Large intestine (tissue), 12 donors: ENCODE measurements at places on chromosomes 11 and 22. TPM values are rescaled to one million over a fixed set of nuclear protein-coding genes. Genes with fewer than 3 reads are reported as not detected.

Gene RASSF10
- polyA plus RNA-seq, result 3.6 TPM

DNA sequence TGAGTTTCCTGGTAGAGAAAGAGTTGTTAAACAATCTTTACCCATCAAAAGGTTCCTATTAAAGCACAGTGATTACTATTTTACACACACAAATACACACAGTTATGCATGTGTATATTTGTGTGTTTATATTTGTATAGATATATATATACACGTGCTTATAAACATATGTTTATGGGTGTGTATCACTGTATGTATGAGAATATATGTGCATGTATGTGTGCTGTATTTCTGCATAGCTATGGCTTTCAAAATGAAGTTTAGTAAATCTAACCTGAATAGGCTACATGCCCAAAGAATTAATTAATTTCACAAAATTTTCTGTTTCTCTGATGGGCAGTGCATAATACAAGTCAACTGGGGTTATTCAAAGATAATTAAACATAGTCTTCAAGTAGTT is 723.1 kb upstream of the KIRREL3 start:
- DNase-seq, result no peak
- H3K36me3 ChIP-seq, result no peaks in the 10 kb centered on the region
- no peak overlapping the region for H3K4me3 ChIP-seq
- H3K4me1 ChIP-seq, result no peaks in the 10 kb centered on the region

GRCh38 chr11:70371241-70371640 is 27.1 kb upstream of the CTTN start:
- no peak for DNase-seq
- H3K27ac ChIP-seq, result no peak overlapping the region
- no peaks in the 10 kb centered on the region for H3K27me3 ChIP-seq
- H3K4me1 ChIP-seq, result no peaks in the 10 kb centered on the region
- H3K36me3 ChIP-seq, result peaks cover 48% of the 10 kb centered on the region

GRCh38 chr11:42593441-42593840 is 718.4 kb upstream of the API5 start:
- no peak overlapping the region for H3K27ac ChIP-seq
- no peaks in the 10 kb centered on the region for H3K4me1 ChIP-seq
- H3K27me3 ChIP-seq, result no peaks in the 10 kb centered on the region
- H3K4me3 ChIP-seq, result no peak overlapping the region
- H3K36me3 ChIP-seq, result no peaks in the 10 kb centered on the region
